Stimulated activated CD8-positive, alpha-beta memory T cell treated with anti-CD3 and anti-CD28 coated beads, Interleukin-15, amount 100 ng/mL, for 48 hours (primary cell): ENCODE measurements at places on chromosomes 4 and X.

GRCh38 chrX:115525486-115525885 is 35.5 kb upstream of the PLS3 start:
- DNase-seq, result no peak

DNA sequence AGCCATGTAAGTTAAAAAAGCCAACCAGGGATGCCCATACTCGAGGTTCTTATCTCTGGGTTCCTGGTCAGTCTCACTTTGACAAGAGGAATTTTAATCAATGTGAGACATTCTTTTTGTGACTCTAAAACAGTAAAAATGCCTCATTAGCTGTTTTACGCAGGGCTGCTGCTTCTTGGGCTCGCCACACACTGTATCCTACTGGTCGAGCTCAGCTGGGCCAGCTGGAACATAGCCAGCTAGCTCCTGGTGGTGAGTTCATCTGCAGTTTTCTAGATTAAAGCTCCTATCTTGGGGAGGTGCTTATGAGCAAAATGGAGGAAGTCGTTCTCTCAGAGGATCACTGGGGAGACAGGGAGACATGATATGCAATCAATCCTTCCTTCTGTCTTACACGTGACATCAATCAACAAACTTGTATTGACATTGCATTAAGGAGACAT is 55.9 kb upstream of the LEF1 start:
- no peak for DNase-seq

GRCh38 chr4:169335331-169335730 is 64.6 kb upstream of the SH3RF1 start:
- no peak for DNase-seq

- no peak for DNase-seq
Measured at GRCh38 chr4:37793562-37793961, 32.9 kb upstream of the PGM2 start.

DNA sequence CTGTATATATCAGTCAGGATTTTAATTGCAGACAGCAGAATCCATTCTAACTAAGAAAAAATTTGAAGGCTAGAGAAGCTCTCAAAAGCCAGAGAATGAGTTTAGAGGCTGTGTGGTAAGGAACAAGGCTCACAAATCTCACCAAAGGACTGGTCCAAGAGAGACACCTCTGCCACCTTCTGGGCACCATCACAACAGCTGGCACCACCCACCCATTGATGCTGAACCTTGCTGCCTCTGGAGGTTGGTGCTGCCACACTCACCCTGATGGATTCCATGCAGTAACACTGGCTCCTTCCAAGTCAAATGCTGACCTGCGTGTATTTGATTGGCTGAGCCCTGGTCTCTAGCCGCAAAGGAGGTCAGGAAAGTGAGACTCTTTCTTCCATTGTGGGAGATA is 100.8 kb downstream of the BEND2 start:
- no peak for DNase-seq

- no peak for DNase-seq
Measured at GRCh38 chr4:172379834-172380233, 566.6 kb downstream of the GALNTL6 start.

- no peak for DNase-seq
Measured at GRCh38 chr4:113987382-113987941, 8.0 kb upstream of the ARSJ start.

GRCh38 chr4:153008578-153009199 is 72.6 kb downstream of the FHDC1 start:
- no peak for DNase-seq

GRCh38 chr4:173345648-173346047 is 11.5 kb upstream of the HMGB2 start:
- DNase-seq, result no peak

- DNase-seq, result no peak
Measured at GRCh38 chr4:169741569-169741968, 16.2 kb downstream of the HPF1 start.

DNA sequence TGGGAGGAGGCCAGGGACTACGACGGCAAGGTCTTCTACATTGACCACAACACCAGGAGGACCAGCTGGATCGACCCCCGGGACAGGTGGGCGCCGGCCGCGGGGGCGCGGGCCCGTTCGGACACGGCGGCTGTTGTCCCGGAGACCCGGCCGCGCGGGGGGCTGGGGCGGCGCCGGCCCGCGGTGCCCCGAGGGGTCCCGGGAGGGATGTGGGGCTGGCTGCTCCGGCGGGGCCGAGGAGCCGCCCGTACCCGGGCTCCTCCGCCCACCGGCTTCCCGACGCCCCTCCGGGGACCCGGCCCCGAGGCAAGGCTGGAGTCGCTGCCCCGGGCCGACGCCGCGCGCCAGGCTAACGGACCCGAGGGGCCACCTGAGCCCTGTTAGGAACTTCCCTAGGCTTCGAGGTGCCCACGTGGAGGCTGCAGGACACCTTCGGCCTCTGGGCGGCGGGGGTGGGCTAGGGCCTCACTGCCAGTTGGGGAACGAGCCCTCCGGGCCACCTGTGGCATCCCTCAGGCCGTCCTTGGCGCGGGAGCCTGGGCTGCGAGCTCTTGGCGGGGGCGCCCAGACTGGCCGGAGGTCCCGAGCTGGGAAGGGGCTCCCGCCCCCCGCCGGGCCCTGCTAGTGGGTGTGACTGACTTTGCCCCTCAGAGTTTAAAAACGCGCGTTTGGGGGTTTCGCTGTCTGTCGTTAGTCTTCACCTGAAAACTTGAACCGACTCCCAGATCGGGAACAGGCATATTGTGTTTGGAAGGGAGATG is 660 bp downstream of the WWC2 start:
- DNase-seq, result no peak
